ENCODE measurements at places on chromosomes 5 and 9.

GRCh38 chr5:152811988-152812387 lies 406.9 kb upstream of the NMUR2 start:
- no peaks in the 10 kb centered on the region for H3K27me3 ChIP-seq
- DNase-seq: no peak
- no peaks in the 10 kb centered on the region for H3K36me3 ChIP-seq

DNA sequence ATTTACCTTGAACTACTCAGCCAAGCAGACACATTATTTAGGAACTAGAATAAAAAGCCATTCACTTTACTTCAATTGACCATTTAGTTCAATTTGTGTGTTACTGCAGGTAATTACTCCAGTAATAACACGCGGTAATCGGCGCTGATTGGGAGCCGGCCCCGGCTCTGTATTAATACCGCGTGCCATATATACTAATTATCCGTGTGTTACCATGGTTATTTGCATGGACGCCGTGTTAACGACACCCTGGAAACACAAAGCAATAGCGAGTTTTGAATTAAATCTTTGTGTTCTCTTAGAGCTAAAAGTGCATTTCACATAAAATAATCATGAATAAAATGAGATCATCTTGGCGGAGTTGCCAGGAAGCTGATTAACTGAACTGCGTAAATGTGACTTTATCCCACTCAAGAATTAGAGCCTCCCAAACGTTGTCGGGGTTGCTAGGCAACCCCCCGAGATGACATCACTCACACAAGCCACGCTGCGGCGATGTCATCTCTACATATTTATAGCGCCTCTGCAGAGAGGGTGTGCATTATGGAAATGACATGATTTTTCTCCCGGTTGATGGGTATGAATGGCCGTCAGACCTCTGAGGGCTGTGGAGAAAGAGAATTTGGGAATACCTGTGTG lies 41.4 kb upstream of the RNU6ATAC start:
- no peaks in the 10 kb centered on the region for H3K27me3 ChIP-seq
- H3K4me1 ChIP-seq: no peaks in the 10 kb centered on the region
- DNase-seq: no peak
- H3K4me3 ChIP-seq: no peak overlapping the region
- H3K27ac ChIP-seq: no peak overlapping the region

- no peaks in the 10 kb centered on the region for H3K27me3 ChIP-seq
- no peaks in the 10 kb centered on the region for H3K36me3 ChIP-seq
- no peak overlapping the region for H3K27ac ChIP-seq
- no peak overlapping the region for H3K4me3 ChIP-seq
- H3K4me1 ChIP-seq: no peaks in the 10 kb centered on the region
These were observed 148.5 kb downstream of the ISOC1 start for GRCh38 chr5:129243039-129243438.

- peaks cover 4% of the 10 kb centered on the region for H3K36me3 ChIP-seq
- peaks cover 30% of the 10 kb centered on the region for H3K4me1 ChIP-seq
- peak overlapping the region; percentile 98 for H3K4me3 ChIP-seq
- no peaks in the 10 kb centered on the region for H3K27me3 ChIP-seq
- DNase-seq: no peak
- H3K27ac ChIP-seq: peak overlapping the region; percentile 91
These were observed 1.1 kb downstream of the ICE1 start for GRCh38 chr5:5423586-5423985.

DNA sequence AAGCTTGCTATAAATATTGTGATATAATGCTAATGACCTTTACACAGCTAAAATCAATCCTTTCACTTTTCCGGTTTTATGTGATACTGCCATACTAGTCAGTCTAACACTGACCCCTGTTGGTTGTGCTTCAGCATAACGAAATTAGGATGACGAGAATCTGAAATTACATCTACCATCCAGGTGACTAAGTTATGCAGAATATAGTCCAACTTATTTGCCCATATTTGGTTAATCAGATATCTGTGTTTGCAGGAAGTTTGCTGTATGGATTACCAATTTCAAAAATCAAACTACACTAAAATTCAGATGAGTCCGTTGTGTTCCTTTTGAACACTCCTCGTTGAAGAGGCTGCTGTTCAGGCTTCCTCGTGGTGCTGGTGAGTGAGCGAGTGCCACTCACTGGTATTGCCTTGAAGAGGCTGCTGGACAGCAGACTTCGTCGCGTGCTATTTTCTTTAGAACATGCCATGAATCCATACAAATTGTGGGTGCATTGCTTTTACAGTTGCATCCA lies 32.5 kb downstream of the TENT4A start:
- H3K4me3 ChIP-seq: no peak overlapping the region
- no peak overlapping the region for H3K27ac ChIP-seq
- DNase-seq: peak; percentile 45

DNA sequence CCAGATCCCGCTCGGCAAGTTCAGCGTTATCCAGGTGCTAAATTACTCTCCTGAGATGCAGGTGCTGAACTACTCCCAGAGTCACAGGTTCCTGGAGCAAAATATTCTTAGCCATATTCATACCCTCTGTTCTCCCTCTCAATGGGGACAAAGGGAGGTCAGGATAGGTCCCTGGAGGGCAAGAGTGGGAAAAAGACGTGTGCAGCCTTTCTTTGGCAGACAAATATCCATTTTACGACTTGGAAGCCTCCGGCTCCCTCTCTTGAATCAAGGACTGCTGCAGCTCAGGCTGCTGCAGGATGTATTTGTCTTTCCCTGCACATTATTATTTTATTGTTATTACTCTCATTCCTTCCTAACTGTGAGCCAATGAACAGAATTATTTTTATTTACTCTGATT lies 590.2 kb downstream of the NR2F1-AS1 start:
- H3K4me1 ChIP-seq: no peaks in the 10 kb centered on the region
- H3K27me3 ChIP-seq: no peaks in the 10 kb centered on the region
- no peak for DNase-seq
- no peaks in the 10 kb centered on the region for H3K36me3 ChIP-seq
- H3K27ac ChIP-seq: peak overlapping the region; percentile 68

DNA sequence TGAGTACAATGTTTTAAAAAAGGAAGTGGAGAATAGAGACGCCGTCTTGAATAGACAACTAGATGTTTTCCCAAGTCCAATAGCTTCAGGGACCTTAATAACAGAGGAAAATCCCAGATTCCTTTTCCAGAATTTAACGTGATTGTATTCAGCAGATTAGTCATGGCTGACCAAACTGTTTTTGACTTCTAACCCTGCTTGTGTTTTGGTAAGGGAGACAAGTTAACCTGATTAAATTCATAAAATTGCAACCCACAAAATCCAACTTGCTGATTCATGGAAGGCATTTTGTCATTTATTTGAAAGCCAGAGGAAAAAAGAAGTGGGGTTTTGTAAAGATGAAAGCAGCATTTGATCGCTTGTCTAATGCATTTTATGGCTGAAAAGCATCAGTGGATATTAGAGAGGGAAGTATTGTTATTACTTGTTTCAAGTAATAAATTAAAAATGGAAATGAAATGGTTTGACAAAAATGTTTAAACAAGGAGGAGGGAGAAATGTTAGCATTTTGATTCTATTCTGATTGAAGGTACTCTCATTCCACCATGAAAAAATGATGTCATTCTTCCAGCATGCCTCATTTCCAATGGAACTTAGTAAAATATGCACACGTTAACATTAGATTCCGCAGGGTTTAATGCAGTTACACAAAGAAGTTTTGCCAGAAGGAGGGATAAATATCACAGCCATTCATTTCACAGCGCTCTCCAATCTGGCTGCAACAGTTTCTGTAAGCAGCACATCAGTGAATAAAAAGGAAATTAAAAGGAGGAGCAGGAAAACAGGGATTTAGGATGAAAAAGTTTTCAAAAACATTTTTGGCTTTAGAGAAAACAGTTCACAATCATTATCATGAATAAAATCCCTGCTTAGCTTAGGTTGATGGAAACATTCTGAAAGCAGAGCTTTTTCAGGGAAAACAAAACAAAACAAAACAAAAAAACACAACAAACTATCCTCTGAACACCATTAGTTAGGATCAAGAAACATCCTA lies 314.7 kb downstream of the PRR16 start:
- H3K27ac ChIP-seq: no peak overlapping the region
- no peak overlapping the region for H3K4me3 ChIP-seq
- no peaks in the 10 kb centered on the region for H3K4me1 ChIP-seq
- no peak for DNase-seq
- H3K27me3 ChIP-seq: no peaks in the 10 kb centered on the region

Data from Panc1 (cell line).